GM18507 (cell line): ENCODE measurements at places on chromosomes 2 and 18.

GRCh38 chr2:142131010-142131669 lies at the start of gene LRP1B:
Gene LRP1B (minus strand): TSS chr2:142131016. CDS start chr2:142130729, 287 bp downstream.
- no peak for DNase-seq

GRCh38 chr2:65647249-65647842 lies 214.9 kb upstream of the SPRED2 start:
- DNase-seq, result no peak

DNA sequence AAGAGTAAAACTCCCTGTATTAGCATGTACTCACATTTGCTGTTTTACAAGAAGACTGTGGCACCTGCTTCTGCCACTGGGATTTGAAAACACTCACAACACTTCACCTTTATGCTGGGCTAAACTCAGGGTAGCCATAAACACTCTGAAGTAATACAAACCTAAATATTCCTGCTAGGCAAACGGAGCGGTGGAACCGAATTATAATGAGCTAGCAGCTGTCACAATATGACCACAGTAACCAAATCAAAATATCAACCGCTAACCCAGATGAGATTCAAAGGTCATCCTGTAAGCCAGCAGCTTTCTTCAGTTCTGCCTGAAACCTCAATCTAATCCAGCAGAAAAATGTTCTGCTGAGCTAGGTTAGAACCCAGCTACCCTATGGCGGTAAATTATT lies 132.1 kb downstream of the TCF4 start:
- no peak for DNase-seq

DNA sequence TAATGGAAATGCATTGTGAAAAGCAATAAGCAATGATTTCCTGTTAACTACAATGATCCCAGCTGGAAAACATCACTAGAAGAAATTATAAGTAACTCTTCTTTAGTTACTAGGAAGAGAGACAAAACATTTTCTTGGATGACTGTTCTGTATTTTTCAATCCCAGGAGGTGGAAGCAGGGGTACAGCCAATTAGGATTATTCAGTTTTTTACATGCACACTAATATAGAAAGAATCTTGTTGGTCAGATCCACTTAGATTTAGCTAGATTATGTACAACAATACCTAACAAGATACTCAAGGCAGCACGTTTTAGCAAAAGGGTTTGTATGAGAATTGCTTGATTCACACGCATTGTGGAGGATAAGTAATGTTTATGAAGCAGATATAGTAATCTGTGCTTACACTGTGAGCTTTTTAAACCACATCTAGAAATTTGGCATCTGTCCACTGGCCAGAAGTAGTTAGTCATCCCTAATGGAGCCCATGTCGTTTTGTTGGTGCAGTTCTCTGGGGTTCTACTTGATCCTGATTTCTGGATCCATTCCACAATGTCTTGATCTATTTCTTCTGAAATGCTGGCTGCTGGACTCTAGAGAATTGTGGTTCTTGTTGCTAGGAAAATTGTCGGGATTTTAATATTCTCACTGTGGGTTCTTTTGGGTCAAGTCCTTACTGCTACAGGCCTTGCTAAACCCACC lies 199.7 kb downstream of the ADCYAP1 start:
- DNase-seq, result no peak

- no peak for DNase-seq
These were observed 116.5 kb downstream of the PXDN start for GRCh38 chr2:1627628-1628381.

DNA sequence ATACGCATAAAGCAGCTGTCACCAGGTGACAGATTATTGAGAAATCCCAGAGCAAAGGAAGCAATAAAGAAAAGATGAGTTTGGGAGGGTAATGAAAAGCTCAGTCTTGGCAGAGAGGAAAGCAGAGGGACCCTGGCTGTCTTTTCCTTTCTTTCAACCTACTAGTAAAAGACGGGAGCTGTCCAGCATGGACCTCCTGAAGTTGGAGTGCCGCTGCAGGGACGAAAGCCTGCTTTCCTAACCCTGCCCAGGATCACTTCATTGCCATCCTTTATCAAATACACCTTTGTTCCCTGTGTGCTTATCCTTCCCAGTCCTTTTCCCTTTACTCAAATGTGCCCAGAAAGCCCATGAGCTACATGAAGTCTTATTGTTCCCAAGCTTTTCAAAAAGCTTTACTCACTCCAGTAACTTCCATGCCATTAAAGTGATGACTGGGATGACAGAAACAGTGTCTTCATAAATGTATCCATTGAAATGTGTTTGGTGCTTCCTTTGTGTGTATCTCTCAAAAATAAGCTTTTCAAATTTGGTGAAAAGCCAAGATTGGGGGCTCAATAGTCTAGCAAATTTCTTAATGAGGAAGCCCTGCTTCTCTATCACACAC lies 3.7 kb upstream of the SPR start:
- DNase-seq, result no peak

DNA sequence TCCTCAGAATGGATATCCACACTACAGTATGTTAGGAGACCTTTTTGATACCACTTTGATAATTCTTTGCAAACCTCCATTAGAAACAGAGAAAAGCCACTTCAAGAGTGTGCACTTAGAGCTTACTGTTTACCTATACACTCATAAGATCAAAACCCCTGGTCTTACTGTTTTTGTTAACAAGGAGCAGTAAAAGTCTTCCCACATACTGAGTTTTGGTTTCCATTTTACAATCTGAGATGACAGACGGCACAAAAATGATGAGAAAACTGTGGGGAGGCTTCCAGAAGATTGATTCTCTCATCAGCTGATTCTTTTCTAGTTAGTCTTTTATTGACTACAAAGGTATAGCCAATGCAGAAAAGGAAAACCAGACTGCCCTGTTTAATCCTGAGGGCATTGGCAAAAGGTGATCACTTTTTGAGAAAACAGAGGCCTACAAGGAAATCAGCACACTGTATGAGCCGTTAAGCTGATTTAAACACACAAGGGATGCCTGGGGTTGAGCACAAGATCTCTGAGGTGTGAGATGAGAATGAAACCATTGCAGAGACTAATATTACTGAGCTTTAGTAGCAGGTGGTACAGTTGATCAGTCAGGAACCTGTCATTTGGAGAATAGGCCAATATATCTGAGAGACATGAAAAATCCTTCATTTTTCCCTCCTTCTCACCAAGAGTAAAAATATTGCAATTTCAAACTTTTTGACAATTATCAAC lies 368.6 kb downstream of the GRB14 start:
- DNase-seq, result no peak

DNA sequence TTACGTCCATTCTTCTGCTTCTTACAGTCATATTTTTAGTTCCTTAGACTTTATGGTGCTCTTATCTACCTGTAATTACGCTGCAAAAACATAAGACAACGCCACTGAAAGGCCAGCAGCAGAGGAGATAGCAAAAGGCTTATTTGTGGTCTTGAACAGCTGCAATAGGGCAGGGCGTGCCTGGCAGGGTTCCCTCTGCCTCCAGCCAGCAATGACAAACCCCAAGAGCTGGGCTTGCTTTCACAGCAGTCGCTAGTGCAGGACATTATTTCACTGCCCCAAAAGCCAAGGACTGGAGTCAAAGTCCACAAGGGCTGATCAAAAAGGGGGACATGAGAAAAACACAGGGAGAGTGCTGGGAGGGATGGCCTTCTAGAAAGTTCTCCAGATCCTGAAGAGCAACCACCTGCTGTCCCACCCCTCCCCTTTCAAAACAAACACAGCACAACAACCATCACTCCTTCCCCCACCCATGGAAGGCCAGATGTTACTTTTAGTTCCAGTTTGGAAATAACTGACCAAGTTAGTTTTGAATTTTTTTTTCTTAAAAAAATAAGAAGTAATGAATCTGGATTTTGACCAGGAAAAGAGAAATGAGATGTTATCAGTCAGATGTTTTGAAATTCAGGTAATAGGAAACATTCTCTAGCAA lies 127.8 kb downstream of the RBMS1 start:
- no peak for DNase-seq

DNA sequence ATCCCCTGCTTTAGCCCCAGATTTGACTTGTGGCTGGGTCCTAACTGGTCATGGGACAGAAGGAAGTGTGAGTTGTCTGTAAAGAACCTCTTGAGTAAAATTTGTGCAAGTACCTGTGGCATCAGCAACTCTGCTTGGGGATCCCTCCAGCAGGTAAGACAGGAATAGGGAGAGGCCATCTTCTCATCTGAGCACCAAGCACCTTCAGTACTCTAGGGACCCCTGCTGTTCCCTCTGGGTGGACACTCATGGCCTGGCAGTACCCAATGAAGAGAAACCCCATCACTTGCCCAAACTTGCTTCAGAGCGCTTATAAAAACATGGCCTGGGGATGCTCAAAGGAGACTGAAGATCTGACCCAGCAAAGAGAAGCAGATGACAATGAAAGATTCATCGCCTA lies 297.8 kb downstream of the SP3 start:
- no peak for DNase-seq

GRCh38 chr2:15107137-15107536 lies 454.0 kb downstream of the NBAS start:
- DNase-seq, result no peak
